ENCODE measurements at places on chromosomes 13 and 19.

DNA sequence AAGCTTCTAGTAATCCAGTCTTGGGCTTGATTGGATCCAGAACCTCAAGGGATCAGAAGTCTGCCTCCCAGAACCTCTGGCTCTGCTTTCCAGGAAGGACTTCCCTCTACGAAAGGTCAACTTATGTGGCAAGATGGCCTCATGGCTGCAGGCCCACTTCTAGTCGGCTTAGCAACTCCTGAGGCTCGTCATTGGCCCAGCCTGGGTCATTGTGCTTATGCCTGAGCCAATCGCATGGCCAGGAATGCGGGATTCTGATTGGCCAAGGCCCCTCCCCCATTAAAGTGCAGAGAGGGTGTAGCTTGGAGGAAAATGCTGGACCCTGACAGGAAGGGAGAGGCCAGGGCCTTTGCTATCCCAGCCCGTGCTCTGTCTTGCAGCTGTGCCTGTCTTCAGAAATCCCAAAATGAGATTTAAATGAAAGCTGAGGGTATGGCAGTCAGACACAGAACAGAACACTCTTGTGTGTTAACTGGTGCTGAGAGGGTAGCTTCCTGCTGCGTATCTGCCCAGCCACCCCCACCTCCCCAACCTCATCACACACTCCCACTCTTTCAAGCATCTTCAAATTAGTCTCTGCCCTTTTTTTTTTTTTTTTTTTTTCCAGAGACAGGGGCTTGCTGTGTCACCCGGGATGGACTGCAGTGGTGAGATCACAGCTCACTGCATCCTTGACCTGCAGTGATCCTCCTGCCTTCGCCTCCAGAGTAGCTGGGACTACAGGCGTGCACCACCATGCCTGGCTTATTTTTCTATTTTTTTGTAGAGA is 5.5 kb upstream of the CCNE1 start:
- no peak for DNase-seq

- DNase-seq = no peak
Measured at GRCh38 chr19:38453596-38453995, 20.1 kb downstream of the RYR1 start.

DNA sequence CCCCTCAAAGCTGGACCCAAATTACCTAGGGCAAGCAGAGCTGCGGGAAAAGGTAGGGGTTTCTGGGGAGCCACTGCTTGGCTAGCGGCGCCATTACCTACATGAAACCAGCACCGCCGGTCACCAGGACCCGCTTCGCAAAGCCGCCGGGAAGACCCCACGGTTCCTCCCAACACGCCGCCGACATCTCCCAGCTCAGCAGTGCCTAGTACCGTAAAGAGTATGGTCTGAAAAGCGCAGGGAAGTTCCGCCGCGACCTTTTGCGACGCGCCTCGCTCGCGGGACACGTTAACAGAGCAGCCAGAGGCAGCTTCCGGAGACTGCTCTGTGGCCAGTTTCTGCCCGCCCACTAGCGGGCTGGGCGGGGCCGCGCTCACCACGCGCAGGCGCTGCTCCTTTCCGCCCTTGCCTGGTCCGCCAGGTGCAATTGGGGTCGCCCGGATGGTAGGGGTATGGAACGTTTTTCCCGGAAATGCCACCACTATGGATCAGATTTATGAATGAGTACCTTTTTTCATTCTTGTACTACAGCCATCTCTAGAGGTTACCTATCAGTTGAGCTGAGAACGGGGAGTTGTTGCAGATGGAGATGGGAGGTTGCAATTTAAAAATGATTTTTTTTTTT is at the start of gene TGDS:
Gene TGDS (minus strand): TSS at position 203 of the 625 bp plus-strand sequence. CDS start 16 bp downstream, at position 187.
- peak; percentile 96 for DNase-seq

- DNase-seq = no peak
Measured at GRCh38 chr13:37289212-37289935, 183.9 kb upstream of the CSNK1A1L start.

- peak; percentile 41 for DNase-seq
Measured at GRCh38 chr13:73038064-73038463, 20.7 kb upstream of the KLF5 start.

GRCh38 chr19:1672038-1672768 is 19.8 kb upstream of the TCF3 start:
- no peak for DNase-seq

- no peak for DNase-seq
Measured at GRCh38 chr19:29813642-29814041, 1.9 kb downstream of the CCNE1 start.

DNA sequence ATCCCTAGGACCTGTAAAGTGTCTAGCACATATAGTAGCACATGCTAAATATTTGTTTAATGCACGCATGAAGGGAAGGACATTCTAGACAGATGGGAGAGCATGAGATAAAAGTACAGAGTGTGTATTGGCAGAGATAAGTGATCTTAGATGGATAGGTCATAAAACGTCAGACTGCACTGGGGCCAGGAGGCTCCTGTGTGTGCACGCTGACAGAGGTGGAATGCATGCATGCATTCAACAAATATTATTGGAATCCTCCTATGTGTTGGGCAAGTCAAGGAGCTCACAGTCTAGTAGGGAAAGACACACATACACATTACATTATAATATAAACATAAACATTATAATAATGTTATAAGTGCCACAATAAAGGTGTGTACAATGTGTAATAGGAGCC is 73.3 kb downstream of the FGF9 start:
- no peak for DNase-seq
